Right kidney (tissue), 9 donors: ENCODE measurements at places on chromosomes 5 and 9.

DNA sequence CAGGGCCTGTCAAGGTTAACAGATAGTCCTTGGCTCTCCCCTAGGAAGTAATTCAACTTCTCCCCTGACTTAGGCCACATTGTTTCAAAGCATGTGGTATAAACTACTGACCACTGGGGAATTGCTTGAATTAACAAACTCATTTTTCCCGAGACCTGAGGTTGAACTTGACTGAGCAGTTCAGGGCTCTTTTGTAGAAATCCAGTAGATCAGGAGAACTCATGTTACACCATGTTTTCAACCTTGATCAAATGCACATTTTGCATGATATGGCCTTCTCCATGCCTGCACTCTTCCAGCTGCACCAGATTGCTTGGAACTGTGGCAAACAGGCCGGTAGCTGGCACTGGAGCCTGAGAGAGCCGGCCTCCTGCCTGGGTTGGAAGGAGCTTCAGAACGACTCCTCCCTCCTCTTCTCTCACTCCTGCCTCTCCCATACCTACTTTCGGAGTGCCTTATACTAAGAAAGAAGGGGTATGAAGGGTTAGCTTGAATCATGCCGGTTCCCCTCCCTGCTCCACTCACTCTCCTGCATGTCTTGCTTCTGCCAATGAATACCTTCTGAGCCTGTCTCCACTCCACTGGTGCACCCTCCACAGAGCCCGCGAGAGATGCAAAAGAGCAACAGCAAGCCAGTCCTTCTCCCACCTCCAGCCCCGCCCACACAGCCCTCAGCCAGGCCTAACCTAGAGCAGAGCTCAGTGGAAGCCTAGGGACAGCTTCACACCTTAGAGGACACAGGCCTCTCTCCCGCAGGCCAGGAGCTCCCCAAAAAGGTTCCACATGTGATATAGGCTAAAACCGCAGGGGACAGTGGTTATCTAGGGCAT is 159.4 kb downstream of the MACROH2A1 start:
- DNase-seq = peak; percentile 31

- DNase-seq = no peak
Observed at GRCh38 chr5:21212026-21212425, 1224.0 kb upstream of the CDH18 start.

- no peak for DNase-seq
Observed at GRCh38 chr9:29208670-29209069, 1635.4 kb upstream of the C9orf72 start.

DNA sequence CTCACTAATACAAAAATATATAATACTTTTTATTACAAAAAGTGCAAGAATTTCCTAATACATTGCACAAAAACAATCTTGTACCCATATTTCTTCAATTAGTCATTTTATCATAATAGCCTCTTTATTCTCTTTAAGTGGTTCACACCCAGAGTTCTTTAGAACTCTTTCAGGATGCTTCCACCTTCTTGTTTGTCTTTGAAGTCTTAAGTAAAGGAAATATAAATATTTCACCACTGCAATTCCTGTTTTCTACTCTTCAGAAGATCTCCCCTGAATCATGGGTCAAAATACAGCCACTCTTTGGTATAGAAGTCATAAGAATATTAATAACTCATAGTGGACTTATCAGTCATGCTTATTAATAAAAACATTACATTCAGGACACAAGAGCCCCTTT is 293.0 kb downstream of the ATPSCKMT start:
- DNase-seq = no peak
